ENCODE measurements at places on chromosomes 2 and 18. TPM values are rescaled to one million over a fixed set of nuclear protein-coding genes. Genes with fewer than 3 reads are reported as not detected.

Gene COL5A2
- 51.9 TPM for total RNA-seq

Gene SP9
- not detected for total RNA-seq

DNA sequence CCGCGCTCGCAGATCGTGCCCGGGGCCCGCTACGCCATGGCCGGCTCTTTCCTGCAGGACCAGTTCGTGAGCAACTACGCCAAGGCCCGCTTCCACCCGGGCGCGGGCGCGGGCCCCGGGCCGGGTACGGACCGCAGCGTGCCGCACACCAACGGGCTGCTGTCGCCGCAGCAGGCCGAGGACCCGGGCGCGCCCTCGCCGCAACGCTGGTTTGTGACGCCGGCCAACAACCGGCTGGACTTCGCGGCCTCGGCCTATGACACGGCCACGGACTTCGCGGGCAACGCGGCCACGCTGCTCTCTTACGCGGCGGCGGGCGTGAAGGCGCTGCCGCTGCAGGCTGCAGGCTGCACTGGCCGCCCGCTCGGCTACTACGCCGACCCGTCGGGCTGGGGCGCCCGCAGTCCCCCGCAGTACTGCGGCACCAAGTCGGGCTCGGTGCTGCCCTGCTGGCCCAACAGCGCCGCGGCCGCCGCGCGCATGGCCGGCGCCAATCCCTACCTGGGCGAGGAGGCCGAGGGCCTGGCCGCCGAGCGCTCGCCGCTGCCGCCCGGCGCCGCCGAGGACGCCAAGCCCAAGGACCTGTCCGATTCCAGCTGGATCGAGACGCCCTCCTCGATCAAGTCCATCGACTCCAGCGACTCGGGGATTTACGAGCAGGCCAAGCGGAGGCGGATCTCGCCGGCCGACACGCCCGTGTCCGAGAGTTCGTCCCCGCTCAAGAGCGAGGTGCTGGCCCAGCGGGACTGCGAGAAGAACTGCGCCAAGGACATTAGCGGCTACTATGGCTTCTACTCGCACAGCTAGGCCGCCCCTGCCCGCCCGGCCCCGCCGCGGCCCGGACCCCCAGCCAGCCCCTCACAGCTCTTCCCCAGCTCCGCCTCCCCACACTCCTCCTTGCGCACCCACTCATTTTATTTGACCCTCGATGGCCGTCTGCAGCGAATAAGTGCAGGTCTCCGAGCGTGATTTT is 7.6 kb downstream of the TBR1 start:
- no peak for DNase-seq

DNA sequence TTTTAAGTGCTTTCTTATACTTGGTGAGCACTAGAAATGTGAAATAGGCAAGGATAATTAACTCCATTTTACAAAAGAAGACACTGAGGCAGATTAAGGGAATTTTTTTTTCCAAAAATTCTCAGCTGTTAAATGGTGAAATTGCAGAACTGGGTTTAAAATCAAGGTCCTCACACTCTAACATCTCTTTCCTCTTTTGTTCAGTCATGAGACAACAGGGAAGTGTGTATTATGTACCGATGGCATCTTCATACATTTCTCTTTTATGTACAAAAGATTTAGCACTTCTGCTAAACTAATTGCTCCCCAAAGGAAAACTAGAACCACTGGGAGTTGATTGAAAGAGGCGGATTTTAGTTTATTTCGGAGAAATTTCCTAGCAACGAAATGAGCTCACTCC is 203.0 kb downstream of the SETBP1 start:
- DNase-seq, result no peak

DNA sequence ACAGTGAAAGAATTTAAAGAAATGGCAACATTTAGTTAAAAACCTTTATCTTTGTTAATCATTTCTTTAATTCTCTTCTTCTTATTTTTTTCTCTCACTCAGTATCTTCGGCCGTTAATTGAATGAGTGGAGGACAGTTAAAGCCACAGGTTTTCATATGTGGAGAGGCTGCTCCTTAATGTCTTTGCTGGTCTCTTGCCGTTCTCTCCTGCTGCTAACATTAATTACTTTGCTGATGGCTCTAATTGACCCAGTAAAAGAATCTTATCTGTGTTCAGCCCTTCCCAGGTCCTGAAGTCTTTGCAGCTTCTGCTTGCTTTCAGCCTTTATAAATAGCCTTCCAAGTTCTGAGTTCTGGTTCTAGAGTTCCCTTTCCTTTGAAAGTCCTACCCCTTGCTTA is 77.1 kb downstream of the ADAM23 start:
- no peak for DNase-seq

- DNase-seq, result no peak
These were observed 48.1 kb upstream of the SETBP1 start for GRCh38 chr18:44632469-44633145.

DNA sequence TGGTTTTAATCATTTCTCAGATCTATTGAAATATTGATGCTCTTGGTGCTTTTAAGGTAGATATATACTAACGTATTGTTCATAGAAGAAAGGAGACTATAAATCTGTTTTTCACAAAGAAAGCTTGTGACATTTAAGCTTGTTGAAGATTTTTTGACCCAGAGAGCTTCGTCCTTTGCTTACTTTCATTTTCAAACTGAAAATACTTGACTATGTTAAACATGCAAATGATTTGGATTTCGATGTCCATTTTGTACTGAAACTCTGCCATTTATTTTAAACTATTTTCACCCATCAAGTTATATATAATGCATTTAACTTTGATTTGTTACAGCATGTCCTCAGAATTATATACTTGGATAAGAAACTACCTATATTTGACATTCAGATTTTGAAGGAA is 85.2 kb downstream of the SLC4A10 start:
- no peak for DNase-seq
